ENCODE measurements at places on chromosomes 16 and 17.

DNA sequence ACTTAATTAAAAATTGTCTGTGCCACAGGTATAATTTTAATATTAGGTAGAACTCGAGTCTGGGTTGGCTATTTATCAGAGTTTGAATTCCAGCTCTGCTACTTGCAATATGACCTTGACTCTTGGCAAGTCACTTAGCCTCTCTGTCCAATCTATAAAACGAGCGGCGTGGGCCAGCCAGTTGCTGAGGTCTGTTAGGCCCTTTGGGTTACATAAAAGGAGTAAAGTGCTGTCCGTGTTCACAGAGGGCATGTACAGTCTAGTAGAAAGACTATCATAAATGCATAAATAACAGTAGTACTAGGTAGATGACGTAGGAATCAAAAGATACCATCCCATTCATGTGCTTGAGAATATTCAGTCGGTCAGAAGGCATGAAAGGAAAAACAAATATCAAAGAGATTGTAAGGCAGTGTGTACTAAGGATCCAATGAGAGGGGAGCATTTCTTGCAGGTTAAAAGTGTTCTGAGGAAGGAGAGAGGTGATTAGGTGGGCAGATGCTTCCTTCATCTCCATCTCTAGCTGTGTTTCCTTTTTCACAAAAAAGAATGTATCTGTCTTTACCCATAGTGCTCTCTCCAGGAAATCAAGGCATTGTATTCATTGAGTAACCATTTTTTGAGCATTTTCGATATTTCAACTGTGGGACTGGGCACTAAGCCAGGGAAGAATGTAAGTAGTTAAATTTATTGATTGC is 2.4 kb downstream of the TNRC6A start:
- no peak for DNase-seq

GRCh38 chr17:42530952-42531454 is 5.0 kb upstream of the NAGLU start:
- DNase-seq, result no peak

DNA sequence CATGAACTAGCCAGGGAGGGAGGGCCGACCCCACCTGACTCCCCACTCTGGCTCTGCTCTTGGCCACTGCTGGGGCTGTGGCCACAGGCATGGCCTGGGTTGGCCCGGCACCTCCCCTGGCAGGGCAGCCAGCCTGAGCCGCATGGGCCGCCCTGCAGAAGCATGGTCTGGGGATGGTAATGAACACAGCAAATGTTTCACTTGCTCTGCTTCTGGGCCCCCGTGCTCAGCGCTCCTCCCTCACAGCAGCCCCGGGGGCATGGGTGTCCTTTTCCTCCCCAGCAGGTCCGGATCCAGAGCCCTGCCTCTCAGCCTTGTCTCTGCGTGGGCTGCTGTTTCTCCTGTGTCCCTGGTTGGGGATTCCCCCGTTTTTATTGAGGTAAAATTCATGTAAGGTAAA is 30.9 kb upstream of the KCNJ12 start:
- no peak for DNase-seq

- DNase-seq, result no peak
Observed at GRCh38 chr17:82698974-82699442, 510 bp upstream of the RAB40B start.

GRCh38 chr17:81095383-81095762 is 60.4 kb downstream of the BAIAP2 start:
- DNase-seq, result no peak

DNA sequence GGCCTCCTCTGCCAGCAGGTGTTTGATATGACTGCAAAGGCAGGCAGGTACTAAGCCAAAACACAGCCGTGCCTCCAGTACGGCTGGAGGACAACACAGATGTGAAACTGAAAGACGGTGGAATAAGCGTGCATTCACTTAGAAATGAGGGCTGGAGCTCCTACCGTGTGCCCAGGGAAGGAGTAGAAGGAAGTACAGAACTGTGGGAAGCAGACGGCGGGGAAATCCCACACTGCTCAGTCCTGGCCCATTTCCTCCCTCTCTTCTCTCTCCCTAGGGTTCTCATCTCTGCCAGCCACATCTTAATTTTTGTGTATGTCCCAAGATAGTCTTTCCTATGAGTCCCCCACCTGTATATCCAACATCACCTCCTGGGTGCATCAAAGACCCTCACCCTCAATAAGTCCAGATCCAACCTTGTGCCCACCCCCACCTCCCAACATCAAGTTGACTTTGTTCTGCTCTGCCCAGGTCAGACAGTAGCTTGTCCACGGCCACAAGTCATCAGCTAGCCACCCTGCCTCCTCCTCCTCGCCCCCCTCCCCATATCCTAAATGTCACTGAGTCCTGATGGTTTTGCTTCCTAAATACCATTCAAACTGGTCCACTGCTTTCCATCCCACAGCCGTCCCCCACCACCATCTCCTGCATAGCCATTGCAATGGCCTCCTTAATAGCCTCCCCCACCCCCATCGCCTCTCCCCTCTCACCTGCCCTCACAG is 77.1 kb upstream of the RPL38 start:
- DNase-seq, result no peak

DNA sequence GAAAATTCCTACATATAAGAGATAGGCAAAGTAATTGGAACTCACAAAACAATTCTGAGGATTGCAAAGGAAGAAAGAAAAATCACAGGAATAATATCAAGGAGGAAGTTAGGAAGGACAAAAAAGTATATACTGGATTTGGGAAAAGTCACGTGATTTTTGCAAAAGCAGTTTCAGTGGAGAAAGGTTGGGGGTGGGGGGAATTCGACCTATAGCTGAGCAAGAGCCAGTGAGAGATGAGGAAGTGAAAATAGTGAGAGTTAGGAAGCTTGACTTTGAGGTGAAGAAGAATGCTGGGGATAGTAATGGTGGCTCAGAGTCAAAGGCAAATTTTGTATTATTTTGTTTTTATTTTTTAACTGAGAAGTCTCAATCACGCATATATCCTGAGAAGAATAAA is 438.0 kb upstream of the PMFBP1 start:
- DNase-seq, result no peak

DNA sequence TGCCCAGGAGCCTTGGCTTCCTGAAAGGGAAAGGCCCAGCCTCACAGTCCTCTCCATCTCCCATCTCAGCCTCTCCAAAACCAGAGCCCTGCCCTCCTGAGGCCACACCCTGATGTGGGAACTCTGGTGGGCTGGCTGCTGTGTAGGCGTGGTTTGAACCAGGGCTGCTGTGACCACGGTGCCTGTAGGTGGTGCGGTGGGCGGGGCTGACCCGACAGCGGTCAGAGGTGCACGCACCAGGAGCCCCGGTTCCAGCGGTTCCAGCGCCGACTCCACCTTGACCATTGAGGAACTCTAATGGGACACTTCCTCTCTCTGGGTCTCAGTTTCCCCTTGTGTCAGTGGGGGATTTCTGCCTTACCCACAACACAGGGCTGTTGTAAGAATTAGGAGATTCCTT is 2.4 kb downstream of the RAP1GAP2 start:
- DNase-seq, result no peak

DNA sequence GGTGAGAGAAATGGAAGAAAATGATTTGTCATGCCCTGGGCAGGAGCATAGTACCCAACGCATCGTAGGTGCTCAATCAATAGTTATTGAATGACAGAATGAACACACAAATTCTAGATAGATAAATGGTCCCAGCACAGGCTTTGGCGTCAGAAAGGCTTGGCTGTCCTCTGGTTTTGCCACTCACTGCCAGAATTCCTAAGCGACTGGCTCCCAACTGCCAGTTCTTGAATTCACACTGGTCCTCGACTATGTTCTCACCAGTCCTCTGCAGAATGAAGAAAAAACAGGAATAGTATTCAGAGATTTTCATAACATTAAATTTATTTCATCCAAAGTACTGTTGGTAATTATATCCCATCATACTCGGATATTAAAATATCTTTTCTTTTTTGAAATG is 163.1 kb upstream of the NOL11 start:
- no peak for DNase-seq

GRCh38 chr16:47069841-47070584 is 73.7 kb downstream of the NETO2 start:
- DNase-seq, result no peak

DNA sequence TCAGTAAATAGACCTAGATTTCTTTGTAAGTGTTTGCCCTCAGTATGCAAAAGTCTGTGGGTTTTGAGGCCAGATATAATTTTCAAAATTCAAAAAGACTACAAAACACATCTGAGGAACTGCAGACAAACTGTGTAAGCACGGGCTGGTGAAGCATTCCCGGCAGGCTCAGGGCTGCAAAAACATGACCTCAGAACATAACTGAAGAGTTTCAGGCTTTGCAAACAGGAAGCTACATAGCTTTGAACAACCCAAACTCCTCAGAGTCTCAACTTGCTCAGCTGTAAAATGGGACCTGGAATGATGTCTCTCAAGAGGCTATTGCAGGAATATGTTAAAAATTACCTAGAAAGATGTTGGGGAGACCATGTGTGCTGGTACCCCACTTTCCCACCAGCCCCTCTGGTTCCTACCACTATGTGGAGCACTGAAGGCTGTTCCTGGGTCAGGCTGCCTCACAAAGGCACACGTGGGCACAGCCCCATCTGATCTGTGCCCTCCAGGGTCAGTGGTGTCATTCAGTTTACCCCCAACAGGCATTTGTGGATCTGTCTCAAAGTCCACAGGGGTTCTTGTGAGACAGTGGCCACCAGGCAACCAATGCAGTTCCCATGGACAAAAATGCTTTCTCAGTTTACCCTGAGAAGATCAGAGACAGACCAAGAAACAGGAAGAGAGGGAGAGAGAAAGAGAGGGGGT is 72.9 kb downstream of the CREBBP start:
- DNase-seq, result no peak

- DNase-seq, result no peak
Observed at GRCh38 chr17:82956146-82956725, 116.4 kb upstream of the ZNF750 start.

DNA sequence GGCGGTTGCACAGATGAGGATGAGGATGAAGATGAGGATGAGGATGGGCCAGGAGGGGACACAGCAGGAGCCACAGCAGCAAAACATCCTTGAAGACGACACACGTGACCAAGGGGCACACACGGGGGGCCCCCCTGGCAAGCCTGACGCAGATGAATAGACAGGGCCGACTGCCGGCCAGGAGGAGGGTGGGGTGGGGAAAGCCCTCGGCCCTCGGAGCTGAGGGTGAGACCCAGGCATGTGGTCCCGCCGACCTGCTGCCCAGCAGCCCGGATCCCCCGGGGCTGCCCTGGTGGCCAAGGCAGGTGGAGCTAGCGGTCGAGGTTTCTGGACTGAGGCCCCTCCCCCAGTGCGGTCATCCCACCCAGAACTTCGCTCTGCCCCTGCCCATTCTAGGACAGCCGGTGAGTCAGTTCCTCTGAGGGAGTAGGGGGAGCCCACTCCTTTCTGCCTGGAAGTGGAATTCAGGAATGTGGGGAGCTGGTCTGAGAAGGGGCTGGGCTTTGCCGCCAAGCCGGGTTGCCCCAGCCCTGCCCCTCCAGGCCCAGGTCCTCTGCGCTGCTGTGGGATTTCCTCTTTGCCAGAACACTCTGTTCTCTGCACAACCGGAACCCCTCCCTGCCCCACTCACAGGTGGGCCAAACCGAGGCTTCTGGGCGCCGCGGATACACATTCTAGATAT is 9.9 kb downstream of the CYGB start:
- peak; percentile 30 for DNase-seq

GRCh38 chr16:51163894-51164566 is 13.0 kb upstream of the SALL1 start:
- DNase-seq, result no peak

DNA sequence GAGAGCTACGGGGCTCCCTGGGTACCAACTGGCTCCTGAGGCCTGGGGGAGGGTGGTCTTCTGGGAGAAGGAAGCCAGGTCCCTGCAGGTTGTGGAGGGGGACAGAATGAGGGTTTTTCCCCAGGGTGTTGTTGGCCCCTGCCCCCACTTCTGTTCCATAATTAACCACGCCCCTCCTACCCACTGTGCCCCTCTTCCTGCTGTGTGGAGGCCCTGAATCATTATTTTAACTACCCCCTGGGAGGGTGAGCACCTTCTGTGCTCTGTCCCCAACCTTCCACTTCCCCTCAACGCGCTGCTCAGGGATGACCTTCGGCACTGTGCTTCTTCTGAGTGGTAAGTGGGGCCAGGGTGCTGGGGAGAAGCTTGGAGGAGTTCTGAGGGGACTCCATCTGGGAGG is at the start of gene ITGAD:
Gene ITGAD, plus strand, starts transcription at position 280 of the 400 bp plus-strand sequence. Its CDS starts 26 bp downstream, at position 306.
- no peak for DNase-seq

GRCh38 chr16:27781981-27782880 is 232.3 kb downstream of the KATNIP start:
- no peak for DNase-seq

DNA sequence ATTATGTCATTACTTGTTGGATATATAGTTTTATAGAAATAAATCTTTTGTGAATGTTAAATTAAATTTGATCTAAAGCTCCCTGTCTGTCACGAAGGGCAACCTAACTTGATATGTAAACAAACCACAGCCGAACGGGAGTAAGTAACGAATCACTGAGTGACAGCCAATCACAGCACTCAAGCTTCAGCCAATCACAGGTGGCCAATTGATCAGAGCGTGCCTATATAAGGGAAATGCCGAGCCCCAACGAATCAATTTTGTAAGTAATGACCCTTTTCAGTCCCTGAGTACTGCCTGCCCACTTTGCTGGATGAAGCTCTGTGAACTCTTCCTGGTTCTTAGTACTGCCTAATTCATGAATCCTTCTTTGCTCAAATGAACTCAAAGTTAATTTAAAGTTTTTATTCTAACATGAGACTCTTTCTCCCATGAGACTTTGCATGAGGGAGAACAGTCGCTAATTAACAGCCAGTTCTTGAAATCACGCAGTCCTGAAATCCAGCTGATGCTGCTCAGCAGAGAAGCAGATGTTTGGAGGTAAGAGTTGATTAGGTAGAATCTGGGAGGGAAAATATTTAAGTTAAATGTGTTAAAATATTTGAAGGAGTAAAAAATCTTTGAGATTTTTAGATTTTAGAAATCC is 302.2 kb downstream of the CNTNAP4 start:
- no peak for DNase-seq

- DNase-seq, result no peak
Observed at GRCh38 chr16:84266451-84266850, 26.6 kb upstream of the KCNG4 start.

DNA sequence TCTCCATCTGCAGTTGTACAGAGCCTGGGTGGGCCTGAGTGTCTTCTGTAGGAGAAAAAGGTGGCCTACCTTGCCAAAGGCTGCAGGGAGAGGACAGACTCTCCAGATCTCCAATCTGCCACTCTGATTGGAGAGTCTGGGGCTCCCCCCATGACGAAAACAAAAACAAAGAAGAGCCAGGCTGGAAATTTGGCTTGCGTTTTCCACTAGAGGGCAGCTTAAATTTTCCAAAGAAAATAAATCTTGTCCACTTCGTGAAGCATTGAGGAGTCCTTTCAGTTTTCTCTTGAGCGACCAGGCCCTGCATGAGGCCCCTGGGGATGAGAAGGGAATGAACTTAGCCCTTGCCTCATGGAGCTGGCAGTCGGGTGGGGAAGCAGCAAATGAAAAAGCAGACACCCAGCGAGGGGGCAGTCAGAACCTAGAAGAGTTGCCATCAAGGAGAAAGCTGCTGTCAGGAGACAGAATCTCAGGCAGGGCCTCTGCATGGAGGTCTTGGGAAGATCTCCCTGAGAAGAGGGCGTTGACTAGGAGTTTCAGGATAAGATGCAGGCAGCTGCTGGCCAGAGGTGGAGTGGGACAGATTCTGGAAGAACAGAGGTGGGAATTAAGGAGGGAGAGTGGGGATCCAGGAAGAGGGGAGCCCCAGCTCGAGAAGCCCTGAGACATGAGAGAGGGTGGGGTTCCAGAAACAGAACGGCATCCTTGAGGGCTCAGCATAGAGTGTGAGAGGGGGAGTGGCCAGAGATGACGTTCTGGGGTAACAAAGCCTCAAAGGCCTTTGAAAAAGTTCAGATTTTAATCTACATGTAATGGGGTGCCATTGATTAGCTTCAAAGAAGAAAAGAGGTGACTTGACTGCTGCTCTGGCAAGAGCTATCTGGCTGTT is 8.4 kb upstream of the SHCBP1 start:
- DNase-seq, result no peak
